ENCODE measurements at places on chromosomes 1 and 21. TPM values are rescaled to one million over a fixed set of nuclear protein-coding genes. Genes with fewer than 3 reads are reported as not detected.

HFM1 gene
- 7.1 TPM for total RNA-seq

CFAP74 gene
- 0.12 TPM for total RNA-seq

CFHR3 gene
- 0.86 TPM for total RNA-seq

MAD2L2 gene
- total RNA-seq = 111 TPM

CLDN8 gene
- not detected for total RNA-seq

LSS gene
- 225 TPM for total RNA-seq

PTPRU gene
- 5.1 TPM for total RNA-seq

ACTA1 gene
- total RNA-seq = 0.48 TPM

CDC42BPA gene
- total RNA-seq = 38.0 TPM

DNA sequence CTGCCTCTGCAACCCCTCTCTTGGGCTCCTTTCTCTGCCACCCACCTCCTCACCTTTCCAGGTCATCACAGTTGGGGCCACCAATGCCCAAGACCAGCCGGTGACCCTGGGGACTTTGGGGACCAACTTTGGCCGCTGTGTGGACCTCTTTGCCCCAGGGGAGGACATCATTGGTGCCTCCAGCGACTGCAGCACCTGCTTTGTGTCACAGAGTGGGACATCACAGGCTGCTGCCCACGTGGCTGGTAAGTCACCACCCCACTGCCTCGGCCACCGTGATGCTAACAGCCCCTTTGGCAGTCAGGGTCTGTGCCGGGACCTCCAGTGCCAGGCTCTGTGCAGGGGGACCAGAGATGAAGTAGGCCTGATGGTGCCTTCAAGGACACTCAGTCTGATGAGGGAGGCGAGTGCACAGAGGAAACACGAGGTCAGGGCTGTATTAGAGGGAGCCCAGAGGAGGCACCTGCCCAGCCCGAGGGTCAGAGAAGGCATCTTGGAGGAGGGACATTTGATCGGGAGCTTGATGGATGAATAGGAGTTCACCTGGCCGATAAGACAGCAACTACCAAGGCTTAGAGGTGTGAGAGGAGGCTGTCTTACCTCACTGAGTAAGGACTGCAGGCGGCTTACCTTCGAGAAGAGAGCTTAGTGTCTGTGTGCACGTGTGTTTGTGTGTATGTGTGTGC is 18.1 kb downstream of the PCSK9 start:
- DNase-seq = no peak

- no peak for DNase-seq
Measured at GRCh38 chr1:162310337-162310736, 66.3 kb downstream of the SPATA46 start.

DNA sequence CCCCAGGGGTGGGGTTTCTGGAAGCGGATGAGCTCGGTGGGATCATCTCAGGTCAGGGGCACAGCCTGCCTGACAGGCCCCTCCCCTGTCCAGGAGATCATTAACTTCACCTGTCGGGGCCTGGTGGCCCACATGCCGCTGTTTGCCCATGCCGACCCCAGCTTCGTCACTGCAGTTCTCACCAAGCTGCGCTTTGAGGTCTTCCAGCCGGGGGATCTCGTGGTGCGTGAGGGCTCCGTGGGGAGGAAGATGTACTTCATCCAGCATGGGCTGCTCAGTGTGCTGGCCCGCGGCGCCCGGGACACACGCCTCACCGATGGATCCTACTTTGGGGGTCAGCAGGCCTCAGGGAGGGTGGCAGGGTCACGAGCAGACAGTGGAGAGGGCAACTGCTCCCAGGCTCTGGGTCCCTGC is 8.4 kb downstream of the HCN3 start:
- no peak for DNase-seq

DNA sequence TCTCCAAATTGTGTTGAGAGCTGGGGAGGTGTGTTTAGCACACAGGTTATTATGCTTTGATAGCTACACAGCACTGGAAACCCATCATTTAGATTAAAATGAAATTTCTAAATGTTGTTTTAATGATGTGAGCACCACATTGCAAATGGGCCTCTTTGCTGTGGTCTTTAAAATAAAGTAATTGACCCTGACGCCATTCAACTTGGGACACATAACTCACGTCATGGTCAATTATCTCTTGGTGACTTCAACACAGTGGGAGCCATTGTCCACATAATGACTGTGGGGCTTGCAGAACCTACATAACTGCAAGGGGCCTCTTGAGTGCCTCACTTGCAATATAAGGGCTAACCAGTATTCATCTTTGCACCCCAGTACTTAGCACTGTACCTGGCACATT is 280.4 kb downstream of the HLX start:
- no peak for DNase-seq

- DNase-seq = no peak
Measured at GRCh38 chr1:70112838-70113237, 92.5 kb downstream of the LRRC40 start.

DNA sequence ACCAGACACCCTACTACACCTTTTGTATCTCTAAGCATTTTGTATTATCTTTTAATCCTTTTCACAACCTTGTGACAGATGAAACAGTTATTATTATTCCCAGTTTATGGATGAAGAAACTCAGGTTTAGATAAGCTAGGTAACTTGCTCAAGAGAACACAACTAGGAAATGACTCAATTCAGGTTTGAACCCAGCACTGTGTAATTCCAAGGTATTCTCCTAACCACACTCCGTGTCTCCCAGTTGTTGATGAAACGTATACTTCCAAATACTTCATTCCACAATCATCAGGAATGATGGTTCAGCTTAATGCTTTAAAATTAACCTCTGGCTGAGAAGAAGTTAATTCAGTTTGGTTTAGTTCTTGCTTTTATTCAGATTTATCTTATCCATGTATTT is 51.7 kb upstream of the MRPS6 start:
- no peak for DNase-seq

GRCh38 chr1:8314346-8315280 is 3.3 kb upstream of the SLC45A1 start:
- peak; percentile 68 for DNase-seq

DNA sequence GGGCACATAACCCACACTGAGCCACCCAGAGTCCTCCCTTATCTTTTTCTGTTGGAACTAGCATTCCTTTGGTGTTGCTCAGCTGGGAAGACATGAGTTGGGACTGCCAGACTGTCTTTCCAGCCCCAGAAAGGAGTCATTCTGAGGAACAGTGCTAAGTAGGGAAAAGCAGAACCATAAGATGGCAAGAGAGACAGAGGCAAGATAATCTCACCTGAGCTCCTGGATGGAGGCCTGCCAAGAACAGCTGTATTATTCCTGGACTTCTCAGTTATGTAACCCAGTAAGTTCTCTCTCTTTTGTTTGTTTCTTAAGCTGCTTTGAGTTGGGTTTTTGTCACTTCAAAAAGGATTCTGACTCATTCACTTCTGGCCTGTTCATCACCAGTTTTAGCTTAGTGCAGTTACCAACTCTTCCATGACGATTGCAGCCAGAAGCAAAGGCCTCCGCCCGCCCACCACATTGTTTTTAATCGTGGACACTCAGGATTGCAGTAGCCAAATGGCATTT is 134.4 kb downstream of the OMA1 start:
- no peak for DNase-seq

- no peak for DNase-seq
Measured at GRCh38 chr1:207223162-207223561, 98.3 kb upstream of the CD55 start.

GRCh38 chr1:220093361-220094015 is 444 bp upstream of the IARS2 start:
- DNase-seq = no peak

GRCh38 chr1:54965624-54966340 is 14.6 kb upstream of the TMEM61 start:
- DNase-seq = no peak

GRCh38 chr1:111990026-111990877 is 784 bp upstream of the KCND3 start:
- peak; percentile 13 for DNase-seq

DNA sequence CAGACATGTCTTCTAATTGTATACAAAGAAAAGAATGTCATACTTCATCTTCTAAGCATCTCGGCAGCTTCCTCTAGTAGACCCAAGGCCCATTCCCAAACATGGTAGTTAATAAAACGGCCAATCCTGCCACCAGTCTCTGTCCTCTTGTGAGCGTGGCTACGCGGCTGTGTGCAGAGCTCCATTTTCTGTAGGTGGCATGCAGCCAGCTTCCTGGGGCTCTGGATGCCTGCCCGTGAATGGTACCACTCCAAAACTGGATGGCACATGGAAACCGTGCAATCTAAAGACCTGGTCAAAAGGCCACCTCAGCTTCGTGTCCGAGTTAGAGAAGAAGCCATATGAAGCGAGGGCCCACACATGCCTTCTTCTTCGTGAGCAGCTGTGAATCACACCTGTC is 110.7 kb downstream of the SIPA1L2 start:
- DNase-seq = no peak

GRCh38 chr1:234515411-234515810 is 36.4 kb upstream of the TARBP1 start:
- DNase-seq = no peak

DNA sequence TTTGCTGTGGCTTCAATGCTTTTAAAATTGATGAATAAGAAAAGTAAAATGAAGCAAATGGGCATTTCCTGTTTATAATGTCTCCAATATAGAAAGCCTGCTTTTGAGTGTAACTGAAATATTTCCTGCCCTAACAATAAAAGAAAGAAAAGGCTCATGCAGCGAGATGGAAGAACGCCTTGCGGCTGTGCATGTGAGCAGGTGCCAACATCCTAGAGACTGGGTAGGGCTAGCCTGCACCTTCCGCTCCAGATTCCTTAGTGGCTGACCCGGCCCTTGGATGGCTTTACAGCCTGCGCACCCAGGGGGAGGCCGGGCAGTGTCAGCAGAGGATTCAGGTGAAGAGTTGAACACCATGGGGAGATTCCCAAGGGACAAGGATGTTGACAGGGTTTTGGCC is 21.8 kb downstream of the CNIH3 start:
- no peak for DNase-seq

DNA sequence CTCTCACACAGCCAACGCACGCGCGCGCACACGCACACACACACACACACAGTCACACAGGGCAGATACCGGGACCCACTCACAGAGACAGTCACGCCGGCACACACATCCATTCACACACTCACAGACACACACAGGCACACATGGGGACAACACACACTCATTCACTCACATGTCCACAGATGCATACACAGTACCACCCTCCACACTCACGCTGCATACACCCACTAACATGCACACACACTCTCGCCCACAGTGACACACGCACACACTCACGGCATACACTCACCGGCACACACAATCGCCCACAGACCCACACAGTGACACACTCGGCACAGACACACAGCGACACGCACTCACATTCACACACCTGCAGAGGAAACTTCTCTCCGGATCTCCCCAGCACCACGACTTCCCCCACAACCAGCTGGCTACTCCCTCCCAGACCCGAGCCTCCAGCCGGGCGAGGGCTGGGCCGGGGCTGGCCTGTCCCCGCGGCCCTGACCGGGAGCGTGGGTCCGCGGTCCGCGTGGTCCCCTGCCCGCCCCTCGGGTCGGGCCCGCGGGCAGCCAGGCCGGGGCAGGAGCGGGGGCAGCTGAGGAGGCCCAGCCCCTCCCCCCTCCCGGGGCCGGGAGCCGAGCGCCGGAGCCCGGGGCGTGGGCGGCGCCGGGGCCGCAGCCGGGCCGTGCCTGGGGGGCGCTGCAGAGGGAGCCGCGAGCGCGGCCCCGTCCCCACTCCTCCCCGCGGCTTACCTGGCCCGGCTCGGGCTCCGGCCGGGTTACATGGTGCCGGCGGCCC is 552 bp downstream of the DLGAP3 start:
- DNase-seq = no peak

DNA sequence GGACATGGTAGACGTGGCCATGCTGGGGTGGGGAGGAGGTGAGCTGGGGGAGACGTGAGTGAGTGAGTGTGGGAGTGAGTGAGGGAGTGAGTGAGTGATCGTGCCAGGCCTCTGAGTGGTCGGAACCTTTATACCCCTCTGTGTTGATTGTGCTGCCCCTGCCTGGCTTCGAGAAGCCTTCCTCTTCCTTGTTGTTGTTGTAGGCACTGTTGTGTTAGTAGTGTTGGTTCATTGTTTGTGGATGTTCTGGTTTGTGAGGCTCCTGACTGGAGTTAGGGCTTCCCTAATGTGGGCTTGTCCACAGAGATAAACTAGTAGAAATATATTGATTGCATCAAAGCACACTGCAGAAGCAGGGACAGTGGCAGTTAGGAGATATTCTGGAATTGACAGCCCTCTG is at the start of gene KRTAP10-3:
Gene KRTAP10-3, minus strand, starts transcription at position 101 of the 400 bp plus-strand sequence. Its CDS starts 80 bp downstream, at position 21.
- no peak for DNase-seq

DNA sequence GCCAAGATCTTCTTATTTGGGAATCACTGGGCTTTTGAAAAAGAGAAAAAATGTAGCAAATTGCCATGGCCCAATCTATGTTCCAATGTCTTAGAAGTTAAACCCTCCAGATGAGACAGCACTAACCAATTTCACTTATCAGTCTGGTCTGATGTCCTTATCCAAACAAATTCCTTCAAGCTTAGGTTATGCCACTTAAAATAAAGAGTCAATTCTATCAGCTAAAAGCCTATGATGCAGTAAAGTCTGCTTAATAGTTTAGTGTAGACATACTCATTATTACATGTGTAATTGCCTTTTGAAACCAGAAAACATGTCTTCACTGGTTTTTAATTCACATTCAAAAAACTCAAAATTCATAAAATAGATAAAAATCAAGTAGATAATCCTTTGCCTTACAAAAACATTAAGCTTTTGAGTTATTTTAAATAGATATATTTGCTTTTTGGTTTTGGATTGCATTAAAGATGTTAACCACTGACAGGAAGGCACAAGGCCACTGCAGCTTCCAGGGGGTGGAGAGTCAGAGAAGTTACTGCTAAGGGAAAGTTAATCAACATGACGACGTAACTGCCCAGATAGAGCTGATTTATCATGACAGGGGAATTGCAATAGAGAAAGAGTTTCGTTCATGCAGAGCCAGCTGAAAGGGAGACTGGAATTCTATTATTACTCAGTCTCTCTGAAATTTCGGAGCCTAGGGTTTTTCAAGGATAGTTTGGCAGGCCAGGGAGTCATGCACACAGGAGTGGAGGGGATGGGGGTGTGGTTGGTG is 106.1 kb downstream of the MAP3K21 start:
- no peak for DNase-seq

- no peak for DNase-seq
Measured at GRCh38 chr1:221886743-221887414, 145.0 kb upstream of the DUSP10 start.

DNA sequence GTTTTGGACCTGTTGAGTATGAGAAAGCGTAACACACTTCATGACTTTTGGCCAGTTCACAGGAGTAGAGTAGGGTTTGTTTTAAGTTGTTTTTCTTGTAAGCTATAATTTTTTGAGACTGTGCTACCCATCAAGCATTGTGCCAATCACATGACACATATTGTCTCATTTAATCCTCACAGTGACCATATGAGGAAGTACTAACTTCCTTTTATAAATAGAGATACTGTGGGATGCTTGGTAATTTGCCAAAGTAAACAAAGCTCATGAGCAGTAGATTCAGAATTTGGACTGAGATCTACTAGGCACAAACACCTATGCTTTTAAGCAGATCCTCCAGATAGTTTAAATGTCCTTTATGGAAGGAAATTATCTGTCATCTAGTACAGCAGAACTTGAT is 178.3 kb downstream of the CACNA1E start:
- no peak for DNase-seq
